ENCODE measurements at places on chromosomes 7 and 10. TPM values are rescaled to one million over a fixed set of nuclear protein-coding genes. Genes with fewer than 3 reads are reported as not detected.

CLDN12 gene
- 8.1 TPM for total RNA-seq

MRLN gene
- not detected for total RNA-seq

ETV1 gene
- total RNA-seq: 18.7 TPM

TRPV5 gene
- total RNA-seq: not detected

SMIM30 gene
- 41.7 TPM for total RNA-seq

C7orf57 gene
- not detected for total RNA-seq

IDI2 gene
- not detected for total RNA-seq

MASTL gene
- 17.8 TPM for total RNA-seq

NOC3L gene
- total RNA-seq: 19.8 TPM

CPN1 gene
- total RNA-seq: not detected

GJD4 gene
- not detected for total RNA-seq

TAC1 gene
- total RNA-seq: not detected

FFAR4 gene
- total RNA-seq: not detected

PHKG1 gene
- 1.00 TPM for total RNA-seq
